ENCODE measurements at places on chromosomes 2 and 18.
A peak's percentile ranks its signal among the peaks of the same experiment; 100 is the strongest.

- DNase-seq: no peak
Observed at GRCh38 chr2:63484481-63484880, 103.8 kb downstream of the WDPCP start.

- DNase-seq: peak; percentile 52
Observed at GRCh38 chr2:10935953-10936942, 24.5 kb downstream of the KCNF1 start.

DNA sequence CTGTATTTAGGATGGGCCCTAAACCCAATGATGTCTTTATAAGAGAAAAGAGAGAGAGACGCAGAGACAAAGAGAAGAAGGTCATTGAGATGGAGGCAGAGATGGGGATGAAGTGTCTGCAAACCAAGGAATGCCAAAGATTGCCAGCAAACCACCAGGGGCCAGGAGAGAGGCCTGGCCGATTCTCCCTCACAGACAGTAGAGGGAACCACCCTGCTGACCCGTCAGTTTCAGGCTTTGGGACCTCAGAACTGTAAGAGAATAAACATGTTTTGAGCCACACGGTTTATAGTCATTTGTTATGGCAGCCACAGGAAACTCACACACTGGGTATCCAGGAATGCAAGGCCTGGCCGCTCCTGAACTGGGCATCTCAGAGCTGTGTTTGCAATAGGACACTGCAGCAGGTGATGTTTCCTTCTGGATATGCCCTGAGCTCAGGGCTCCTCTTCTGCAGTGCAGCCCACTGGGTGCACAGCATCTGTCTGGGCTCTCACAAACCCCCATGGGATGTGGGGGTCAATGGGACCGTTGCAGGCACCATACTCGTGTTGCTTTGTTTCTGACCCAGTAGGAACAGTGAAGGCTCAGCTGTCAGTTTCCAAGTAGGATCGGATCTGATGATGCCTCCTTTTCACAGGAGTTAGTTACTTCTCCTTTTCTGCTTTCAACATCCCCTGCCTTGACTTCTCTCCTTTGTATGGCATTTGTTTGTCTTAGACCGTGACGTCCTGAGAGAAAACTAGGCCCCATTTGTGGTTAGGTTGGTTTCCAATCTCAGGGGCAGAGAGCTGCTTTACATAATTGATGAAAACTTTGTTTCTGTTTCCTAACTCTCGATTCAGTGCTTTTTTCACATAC lies 20.8 kb downstream of the PTPN18 start:
- no peak for DNase-seq

GRCh38 chr2:62473246-62473827 lies 32.7 kb downstream of the TMEM17 start:
- no peak for DNase-seq

GRCh38 chr2:172970660-172971059 lies 105.0 kb upstream of the MAP3K20 start:
- DNase-seq: no peak

DNA sequence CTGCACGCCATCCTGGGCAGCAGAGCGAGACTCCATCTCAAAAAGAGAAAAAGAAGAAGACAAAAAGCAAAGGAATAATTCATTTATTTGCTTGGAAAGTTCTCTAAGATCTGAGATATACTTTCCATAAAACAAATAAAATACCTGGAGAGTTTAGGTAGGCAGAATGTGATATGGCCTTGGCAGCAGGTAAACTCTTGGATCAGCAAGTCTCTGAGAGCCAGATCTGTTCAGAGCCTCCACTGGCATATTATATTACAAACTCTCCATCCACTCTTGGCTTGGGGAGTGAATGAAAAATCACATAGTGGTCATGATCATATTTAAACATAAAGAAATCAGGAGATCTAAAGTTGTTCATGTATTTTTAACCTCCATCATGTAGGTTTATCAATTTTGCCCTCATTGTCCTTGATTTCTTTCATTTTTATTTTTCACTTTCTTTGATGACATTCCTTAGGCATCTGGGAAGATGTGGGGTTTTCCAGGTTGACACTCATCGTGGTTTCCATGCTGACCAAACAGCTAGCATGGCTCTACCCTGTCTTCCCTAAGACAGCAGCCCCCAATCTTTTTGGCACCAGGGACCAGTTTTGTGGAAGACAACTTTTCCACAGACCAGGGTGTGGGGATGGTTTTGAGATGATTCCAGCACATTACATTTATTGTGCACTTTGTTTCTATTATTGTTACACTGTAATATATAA lies 10.2 kb downstream of the LRRFIP1 start:
- no peak for DNase-seq

GRCh38 chr2:12009323-12009905 lies 263.0 kb downstream of the LPIN1 start:
- DNase-seq: no peak

GRCh38 chr18:44048846-44049245 lies 631.8 kb upstream of the SETBP1 start:
- no peak for DNase-seq

DNA sequence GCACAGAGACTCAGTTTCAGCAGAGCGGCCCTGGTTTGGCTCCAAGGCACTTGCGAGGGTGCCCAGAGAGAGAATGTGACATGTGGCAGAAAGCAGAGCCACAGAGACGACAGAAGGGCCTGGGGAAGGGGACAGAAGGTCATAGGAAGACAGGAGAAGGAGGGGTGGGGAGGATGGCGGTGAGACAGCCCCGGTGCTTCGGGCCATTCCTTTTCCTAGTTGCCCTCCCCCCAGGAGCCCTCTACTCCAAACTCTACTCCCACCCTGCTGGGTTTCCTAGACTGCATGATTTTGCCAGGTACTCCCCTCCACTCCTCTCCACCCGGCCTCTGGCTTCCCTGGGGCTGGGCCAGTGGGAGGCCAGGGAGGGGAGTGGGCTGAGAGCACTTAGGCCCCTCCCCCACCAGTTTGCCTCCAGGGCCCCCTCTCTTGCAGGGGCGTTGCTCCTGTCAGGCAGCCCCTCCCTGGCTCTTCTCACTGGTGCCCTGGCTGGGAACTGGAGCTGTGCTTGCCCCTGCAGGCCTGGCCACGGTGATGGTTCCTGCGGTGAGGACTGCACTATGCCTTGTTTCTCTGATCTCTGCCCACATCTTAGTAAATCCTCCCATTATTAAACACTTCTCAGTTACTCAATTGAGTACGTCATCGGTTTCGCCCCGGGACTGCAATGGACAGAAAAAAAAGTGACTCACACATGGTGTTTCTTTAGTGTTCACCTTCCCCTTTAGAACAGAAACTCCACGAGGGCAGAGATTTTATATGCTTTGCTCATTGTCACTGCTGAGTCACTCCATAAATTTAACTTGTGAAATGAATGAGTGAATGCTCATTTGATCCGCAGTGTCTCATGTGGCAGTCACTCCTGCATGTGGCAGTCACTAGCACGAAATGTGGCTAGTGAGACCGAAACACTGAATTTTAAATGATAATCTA lies 58.7 kb upstream of the SP3 start:
- peak; percentile 17 for DNase-seq

- peak; percentile 15 for DNase-seq
Observed at GRCh38 chr2:128986026-128986715, 667.5 kb upstream of the HS6ST1 start.

GRCh38 chr2:183037074-183037552 lies 1.1 kb downstream of the NCKAP1 start:
- DNase-seq: peak; percentile 26

GRCh38 chr2:177147093-177147694 lies 65.4 kb upstream of the HNRNPA3 start:
- peak; percentile 62 for DNase-seq

GRCh38 chr2:153939124-153939796 lies 67.5 kb downstream of the GALNT13 start:
- peak; percentile 16 for DNase-seq

DNA sequence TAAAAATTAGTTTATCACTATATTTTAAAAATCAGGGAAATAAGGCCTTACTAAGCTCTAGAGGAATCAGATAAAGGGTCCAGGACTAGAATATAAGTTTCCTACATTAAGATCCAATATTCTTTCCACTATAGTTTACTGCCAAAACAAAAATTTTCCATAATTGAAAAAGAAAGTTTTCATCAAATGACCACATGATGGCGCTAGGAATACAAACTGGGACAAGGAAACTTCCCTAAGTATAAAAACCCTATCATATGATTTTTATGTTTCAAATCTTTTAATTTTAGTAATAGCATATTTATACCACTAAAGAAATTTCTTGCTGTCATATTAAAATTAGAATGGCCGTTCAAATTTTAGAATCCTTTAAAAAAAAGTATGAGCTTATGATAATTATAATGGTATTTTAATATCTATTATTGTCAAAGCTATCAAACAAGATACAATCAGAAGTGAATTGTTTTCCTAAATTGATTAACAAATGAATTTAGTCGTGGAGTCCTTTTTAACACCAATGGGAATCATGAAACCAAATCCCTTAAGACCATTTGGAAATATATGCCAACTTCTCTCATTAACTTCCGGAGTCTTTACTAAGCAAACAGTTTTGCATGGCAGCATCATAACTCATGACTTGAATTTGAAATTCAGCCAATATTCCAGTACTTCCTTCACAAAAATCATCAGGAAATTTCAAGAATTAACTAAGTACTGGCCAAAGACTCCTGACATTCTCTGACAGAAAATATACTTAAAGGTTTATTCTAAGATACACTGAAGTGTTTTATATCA lies 70.3 kb downstream of the SCN1A start:
- DNase-seq: peak; percentile 3

- DNase-seq: no peak
Observed at GRCh38 chr2:55395724-55396605, 23.7 kb downstream of the CCDC88A start.

DNA sequence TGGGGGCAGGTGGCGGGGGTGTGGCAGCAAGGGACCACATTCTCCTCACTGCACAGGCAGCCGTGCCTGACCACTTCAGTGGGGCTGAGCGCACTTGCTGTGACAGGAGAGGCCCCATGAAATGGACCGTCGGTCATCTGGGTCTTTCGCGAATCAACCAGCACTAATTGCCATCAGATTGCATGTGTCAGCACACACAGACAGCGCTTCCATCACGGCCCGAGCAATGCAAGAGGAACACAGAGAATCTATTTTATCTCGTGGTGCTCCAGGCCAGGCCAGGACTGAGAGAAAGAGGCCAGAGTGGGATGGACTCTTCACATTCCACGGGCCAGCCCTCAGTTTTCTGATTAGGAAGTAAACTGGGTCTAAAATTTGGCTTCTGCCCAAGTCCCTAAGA lies 87.0 kb downstream of the EIPR1 start:
- no peak for DNase-seq

DNA sequence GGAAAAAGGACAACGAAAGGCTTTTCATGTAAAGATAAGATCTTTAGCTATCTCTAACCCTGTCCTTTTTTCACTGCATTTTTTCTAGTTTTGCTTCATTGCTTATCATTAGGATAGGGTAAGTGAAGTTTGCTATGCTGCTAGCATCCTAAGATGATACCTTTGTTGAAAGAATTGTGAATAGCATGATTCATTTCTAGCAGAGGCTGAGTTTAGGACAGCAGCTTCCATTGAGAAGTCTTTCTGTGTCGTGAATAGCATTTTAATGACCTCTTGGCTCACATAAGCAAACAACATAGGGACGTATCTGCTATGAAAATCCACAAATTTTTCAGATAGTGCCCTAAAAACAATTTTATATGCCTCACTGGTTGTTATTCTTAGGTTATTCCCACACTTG lies 36.4 kb upstream of the GAREM2 start:
- no peak for DNase-seq

DNA sequence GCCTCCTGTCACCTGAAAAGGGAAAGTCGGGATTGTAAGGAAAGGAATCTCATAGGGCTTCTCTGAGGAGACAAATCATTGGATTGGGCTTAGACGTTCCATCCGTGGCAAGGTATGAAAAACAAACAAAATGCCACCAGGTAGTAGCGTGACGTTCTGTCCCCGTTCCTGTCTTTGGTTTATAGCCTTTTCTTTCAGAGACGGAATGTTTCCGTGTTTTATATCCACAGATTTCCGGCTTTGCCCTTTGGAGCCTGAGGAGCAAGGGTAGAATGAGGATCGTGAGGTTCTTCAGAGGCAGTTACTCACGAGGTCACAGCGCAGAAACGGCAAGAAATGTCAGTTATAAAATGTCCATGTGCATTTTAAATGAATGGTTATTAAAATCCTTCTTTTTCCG lies 118.3 kb downstream of the TMEM18 start:
- DNase-seq: no peak

GRCh38 chr2:201472411-201472810 lies 20.9 kb downstream of the STRADB start:
- no peak for DNase-seq

DNA sequence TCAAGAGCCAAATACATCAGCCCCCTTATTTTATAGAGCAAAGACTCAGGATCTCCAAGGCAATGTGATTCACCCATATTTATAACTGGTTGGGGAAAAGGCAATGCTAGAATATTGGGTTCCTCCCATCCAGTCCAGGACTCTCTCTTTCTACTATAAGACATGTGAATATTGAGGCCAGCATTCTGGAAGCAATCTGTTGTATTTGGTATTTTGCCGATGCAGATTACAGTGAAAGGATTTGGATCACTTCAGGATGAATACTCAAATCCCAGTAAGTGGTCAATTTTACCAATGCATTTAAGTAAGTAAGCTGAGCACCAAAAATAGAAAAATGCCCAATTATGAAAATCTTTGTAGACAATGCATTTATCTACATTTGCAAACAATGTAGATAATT lies 1834.7 kb upstream of the PIK3C3 start:
- DNase-seq: no peak

- DNase-seq: peak; percentile 49
Observed at GRCh38 chr2:17877811-17878280, 621 bp upstream of the KCNS3 start.

DNA sequence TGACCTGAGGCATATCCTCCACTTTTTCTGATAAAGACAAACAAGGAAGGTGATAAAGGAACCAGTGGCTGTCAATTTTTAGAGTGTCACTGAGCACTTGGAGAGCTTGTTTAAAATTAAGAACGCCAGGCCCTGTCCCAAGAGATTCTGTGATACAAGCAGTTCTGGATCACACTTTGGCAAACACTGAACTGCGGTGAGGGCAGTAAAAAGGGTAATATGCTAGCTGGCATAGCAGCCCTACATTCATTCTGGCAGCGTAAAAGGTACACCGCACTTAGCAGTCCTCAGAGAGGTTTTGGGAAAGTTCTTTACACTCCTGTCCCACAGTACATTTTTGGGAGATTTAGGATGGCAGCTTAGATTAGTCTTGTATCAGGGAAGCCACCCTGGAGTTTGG lies 101.3 kb upstream of the CCDC150 start:
- no peak for DNase-seq

- DNase-seq: no peak
Observed at GRCh38 chr2:181242262-181242661, 214.9 kb upstream of the ITGA4 start.

GRCh38 chr2:43276266-43276941 lies 50.0 kb upstream of the ZFP36L2 start:
- no peak for DNase-seq
